Stromal cell of bone marrow (primary cell): ENCODE measurements at places on chromosomes 6 and 20.

GRCh38 chr6:58290177-58290576 is 972.7 kb downstream of the PRIM2 start:
- DNase-seq = no peak

DNA sequence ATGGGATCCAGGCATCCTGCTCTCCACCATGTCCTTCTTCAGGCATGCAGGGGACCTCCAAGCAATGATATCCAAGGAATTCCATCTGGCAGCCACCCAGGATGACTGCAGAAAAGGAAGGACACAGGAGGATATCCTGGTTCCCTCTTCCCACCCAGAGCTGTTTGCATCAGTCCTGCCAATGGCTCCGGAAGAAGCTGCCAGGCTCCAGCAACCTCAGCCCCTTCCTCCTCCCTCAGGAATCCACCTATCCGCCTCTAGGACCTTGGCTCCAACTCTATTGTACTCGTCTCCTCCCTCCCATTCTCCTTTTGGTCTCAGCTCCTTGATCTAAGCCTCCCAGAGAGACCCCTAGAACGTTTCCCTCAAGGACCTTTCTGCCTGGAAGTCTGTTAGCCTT is 733 bp upstream of the PSORS1C2 start:
- no peak for DNase-seq

DNA sequence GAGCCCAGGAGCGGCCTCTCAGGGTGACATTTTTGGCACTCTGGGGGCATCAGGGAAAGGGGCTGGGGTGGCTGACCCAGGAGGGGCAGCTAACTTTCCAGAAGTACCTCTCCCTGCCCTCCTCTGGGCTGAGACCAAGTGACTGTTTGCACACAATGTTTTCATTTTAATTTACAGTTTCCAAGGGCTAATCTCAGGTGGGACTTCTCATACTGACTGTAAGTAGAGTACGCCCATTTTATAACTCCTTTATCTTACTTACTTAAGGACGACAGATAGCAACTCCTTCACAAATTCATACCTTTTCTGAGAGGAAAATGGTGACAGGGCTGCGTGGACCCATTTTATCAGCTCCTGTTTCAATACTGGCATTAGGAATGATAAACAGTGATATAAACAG is 172.9 kb upstream of the EXOC2 start:
- no peak for DNase-seq

- DNase-seq = no peak
These were observed 1.6 kb downstream of the DNAJC5 start for GRCh38 chr20:63896264-63897105.

DNA sequence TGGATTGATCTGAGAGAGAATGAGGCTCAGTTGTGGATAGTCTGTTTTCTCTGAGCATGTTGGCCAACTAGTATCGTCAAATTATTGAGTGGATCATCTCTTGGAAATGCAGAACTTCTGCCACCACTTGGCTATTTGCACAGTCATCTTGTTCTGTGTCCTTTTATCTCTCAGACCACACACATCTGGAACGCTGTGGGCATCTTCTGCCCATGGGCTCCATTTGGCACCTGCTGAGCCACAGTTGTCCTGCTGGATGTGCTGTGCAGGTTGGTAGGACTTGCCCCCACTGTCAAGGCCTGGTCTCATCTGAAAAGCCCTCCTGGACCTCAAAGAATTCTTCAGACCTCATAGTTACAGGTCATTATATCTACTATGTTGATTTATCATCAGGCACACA is 16.7 kb upstream of the C20orf144 start:
- no peak for DNase-seq

GRCh38 chr6:155103816-155104366 is 108.8 kb downstream of the TIAM2 start:
- DNase-seq = no peak

GRCh38 chr6:13681305-13682061 is 30.2 kb downstream of the RANBP9 start:
- no peak for DNase-seq

- DNase-seq = peak; percentile 91
These were observed at the start of gene CFB for GRCh38 chr6:31945507-31946369. Gene CFB, plus strand, starts transcription at chr6:31946095. Its CDS starts 127 bp downstream, at chr6:31946222.

GRCh38 chr20:33165416-33166055 is 2.4 kb upstream of the BPIFA2 start:
- no peak for DNase-seq

DNA sequence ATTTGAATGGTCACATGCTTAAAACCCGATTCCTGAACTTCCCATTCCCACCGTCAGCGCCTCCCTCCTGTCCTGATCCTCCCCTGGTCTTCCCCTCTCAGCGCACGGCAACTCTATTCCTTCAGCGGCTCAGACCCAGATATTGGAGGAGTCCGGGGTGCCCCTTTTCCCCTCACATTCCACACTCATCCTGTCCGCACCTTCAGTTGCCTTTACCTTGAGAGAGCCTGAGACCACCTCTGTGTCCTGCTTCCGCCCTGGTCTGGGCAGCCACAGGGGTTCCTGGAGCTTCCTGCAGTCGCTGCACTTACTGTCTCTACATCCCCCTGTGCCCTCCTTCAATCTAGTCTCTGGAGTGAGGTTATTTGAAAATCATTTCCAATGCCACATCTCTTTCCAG is 193.4 kb downstream of the BCAS1 start:
- no peak for DNase-seq

DNA sequence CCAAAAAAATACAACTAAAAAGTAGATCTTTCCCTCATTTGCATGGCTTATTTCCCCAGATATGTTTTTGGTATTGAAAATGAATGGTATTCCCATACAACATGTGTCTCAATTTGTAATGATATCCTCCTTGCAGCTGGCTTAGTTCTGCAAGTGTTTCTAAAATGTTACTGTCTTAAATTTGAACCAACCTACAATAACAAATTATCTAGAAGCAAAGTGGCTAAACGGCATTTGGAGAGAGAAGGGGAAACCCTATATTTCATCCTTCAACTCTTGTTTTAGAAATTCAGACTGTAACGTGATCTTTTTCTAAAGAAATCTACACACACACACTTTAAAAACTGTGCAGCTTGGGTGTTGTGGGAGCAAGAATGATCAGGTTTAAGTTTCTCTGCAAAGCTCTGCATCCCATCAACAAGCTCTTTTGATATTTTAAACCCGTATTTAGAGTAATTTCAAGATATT is 153.0 kb downstream of the SOBP start:
- no peak for DNase-seq

- no peak for DNase-seq
These were observed 437 bp upstream of the HLA-A start for GRCh38 chr6:29941916-29942274.

DNA sequence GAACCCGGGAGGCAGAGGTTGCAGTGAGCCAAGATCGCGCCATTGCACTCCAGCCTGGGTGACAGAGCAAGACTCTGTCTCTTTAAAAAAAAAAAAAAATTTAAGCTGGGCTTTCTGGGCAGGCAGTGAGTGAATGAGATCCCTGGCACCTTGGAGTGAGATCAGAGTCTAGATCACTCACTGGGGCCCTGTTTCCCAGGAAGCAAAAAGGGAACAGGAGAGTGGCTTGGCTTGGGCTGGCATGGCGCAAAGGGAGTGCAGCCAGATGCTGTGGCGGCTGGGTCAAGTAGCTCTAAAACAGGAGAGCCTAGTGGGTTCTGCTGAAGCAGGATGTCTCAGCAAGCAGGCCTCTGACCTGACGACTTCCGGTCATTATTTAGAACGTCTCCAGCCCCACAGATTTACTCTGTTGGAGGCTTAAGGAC is 10.4 kb downstream of the PLCG1 start:
- DNase-seq = no peak

- no peak for DNase-seq
These were observed 356.3 kb upstream of the HSF2 start for GRCh38 chr6:122042960-122043735.

GRCh38 chr6:34496103-34496685 is 30.3 kb downstream of the PACSIN1 start:
- no peak for DNase-seq

DNA sequence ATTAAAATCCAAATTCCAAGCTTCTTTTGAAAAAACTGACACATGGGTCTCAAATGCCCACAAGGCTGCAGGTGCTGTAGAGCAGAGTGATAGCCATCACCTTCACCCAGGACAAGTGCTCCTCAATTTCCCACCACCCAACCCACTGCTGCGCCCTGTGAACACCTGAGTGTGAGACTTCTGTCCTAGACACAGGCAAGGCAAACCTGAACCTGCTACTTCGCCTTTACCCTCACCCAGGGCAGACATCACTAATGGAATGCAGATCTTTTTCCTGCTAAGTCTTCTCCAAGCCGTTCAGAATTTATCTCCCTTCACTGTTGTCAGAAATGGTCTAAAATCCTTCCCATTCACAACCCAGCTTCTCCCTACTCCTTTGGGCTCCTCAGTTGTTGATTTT is 65.9 kb downstream of the PREX1 start:
- no peak for DNase-seq

DNA sequence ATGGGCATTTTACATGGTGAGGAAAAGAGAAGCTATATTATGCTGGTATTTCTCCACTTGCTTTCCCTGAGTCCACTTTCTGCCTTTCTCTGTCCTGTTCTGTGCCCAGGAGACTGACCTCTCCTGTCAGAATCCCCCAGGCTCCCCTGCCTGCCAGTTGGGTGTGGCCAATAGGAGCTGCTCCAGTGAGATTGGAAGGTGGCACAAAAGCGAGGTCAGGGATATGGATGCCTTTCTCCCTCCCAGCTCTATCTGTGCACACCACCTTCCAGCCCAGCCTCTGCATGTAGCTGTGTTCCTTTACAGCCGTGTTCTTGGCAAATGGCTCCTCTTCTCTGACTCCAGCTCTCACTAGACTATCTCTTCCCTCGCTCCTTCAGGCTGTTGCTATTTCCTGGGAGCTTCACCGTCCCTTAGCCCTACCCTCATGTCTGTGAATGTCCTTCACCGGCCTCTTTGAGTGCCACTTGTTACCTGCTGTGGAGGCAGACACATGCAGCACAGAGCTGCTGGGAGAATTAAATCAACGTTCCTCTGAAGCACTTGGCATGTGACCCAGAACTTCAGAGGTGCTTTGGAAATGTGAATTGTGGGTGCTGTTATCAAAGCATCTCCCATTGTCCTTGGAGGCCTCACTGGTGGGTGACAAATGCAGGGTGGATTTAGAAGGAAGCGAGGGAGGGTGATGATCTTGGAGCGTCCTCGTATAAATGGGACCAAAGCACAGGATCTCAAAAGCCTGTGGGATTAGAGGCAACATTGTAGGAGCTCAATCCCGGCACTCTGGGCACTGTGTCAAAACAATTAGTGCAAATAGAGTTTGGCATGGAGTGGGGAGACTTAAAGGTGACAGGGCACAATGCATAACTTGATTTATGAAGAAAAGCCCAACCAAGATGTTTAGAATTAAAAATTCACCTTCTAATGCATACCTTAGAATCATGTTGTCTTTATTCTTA is 28.9 kb upstream of the RALGAPA2 start:
- no peak for DNase-seq

- peak; percentile 28 for DNase-seq
These were observed 1212.1 kb upstream of the CITED2 start for GRCh38 chr6:140586426-140587061.

- DNase-seq = no peak
These were observed 13.8 kb downstream of the OLIG3 start for GRCh38 chr6:137480431-137480830.

DNA sequence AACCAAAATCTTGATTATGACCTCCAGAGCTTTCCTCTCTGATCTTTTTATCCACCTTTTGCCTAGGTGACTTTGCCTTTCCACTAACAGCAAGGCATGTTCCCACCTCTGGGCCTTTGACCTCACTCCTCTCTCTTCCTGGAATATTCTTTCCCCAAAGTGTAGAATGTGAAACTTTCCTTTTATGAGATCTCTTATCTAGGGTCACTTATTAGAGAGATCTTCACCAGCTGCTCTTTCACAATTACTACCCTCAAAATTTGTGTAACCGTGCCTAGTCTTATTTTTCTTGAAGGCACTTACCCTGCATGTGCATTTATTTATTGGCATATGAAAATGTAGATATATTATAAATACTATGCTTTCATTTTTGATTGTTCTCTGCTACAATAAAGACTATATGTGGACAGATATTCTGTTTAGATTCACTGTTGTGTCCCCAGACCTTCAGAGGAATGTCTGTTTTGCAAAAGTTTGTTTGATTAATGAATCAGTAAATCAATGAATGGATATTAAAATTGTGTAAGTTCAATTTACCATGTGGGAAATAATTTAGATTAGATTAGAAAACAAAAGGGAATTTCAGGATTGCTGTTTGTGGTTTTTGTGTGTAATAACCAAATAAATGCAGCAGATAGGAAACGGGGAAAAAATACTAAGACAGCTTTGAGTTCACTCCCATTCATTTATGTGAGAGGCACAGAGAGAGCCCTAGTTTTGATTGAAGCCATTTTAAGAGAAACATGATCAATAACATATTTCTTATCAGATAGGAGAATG is 207.0 kb downstream of the ADGB start:
- DNase-seq = no peak

- peak; percentile 68 for DNase-seq
These were observed 41.5 kb downstream of the GCM1 start for GRCh38 chr6:53107091-53107490.

- DNase-seq = no peak
These were observed 168.4 kb downstream of the TTLL2 start for GRCh38 chr6:167493310-167493709.

- DNase-seq = no peak
These were observed 7.3 kb downstream of the PMEPA1 start for GRCh38 chr20:57702521-57702920.

- no peak for DNase-seq
These were observed 17.3 kb upstream of the POU5F1 start for GRCh38 chr6:31187780-31188194.

GRCh38 chr20:48194583-48194982 is 409.3 kb upstream of the SULF2 start:
- DNase-seq = no peak

DNA sequence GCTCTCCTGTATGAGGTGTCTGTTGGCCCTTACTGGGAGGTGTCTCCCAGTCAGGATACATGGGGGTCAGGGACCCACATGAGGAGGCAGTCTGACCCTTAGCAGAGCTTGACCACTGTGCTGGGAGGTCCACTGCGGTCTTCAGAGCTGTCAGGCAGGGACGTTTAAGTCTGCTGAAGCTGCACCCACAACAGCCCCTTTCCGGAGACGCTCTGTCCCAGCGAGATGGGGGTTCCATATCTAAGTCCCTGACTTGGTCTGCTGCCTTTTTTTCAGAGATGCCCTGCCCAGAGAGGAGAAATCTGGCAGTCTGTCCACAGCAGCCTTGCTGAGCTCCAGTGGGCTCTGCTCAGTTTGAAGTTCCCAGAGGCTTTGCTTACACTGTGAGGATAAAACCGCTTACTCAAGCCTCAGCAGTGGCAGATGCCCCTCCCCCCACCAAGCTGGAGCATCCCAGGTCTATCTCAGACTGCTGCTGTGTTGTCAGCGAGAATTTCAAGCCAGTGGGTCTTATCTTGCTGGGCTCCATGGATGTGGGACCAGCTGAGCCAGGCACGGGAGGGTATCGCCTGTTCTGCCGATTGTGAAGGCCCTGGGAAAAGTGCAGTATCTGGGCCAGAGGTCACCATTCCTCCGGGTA is 36.3 kb upstream of the IBTK start:
- DNase-seq = no peak

DNA sequence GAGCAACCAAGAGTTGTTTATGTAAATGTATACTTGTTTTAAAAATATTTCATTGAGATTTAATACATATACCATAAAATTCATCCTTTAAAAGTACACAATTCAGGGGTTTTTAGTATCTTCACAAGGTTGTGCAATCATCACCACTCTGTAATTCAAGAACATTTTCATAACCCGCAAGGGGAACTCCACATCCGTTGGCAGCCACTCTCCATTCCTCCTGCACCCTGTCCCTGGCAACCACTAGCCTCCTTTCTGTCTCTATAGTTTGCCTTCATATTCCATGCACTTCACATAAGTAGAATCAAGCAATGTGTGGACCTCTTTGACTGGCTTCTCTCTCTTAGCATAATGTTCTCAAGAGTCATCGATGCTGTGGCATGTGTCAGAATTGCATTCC is 104.2 kb upstream of the PDE10A start:
- DNase-seq = peak; percentile 6
